Activated naive CD4-positive, alpha-beta T cell treated with anti-CD3 and anti-CD28 coated beads for 36 hours (primary cell): ENCODE measurements at places on chromosomes 13 and 19. TPM values are rescaled to one million over a fixed set of nuclear protein-coding genes. Genes with fewer than 3 reads are reported as not detected.

Gene POU4F1
- total RNA-seq, result not detected

DNA sequence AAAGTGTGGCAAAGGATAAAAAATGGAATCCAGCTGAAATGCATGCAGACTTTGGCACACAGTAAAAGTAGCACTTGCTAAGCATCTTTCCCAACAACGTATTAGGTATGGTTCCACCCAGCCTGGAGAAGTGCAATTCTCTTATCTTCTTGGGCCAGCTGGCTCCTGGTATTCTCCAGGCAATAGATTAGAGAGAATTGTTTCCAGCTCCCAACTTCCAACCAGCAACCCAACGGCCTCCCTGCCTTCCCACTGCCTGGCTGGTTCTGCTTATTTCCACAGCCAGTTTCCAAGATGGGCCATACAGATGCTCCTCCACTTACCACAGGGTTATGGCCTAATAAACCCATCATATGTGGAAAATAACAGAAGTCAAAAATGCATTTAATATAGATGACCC lies 133.4 kb downstream of the OXGR1 start:
- no peak for DNase-seq

- no peak for DNase-seq
These were observed 735.2 kb downstream of the LIG4 start for GRCh38 chr13:107480130-107480529.

Gene ZNF579
- 6.5 TPM for total RNA-seq

GRCh38 chr19:14476673-14477401 lies 1.7 kb upstream of the PTGER1 start:
- DNase-seq, result no peak

Gene CNFN
- not detected for total RNA-seq

DNA sequence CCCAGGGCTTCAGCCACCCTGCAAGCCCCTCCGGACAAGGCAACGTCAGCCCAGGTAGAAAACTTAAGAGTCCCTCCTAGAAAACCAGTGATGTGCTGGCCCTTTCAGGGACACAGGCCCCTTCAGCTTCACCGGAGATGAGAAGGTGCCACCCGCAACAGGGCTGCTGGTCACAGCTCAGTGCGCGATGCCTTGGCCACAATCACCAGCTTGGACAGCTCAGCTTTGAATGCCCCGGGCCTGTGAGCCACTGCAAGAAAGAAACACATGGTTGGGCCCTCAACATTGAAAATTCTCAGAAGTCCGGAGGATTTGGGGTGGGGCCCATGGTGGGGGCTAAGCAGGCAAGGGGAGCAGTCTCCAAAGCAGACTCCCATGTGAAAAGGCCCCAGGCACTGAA lies 12.3 kb downstream of the MYDGF start:
- DNase-seq, result no peak

Gene C19orf33
- not detected for total RNA-seq

Gene ZNF724
- 12.9 TPM for total RNA-seq

Gene MBD3L3
- total RNA-seq, result not detected

- no peak for DNase-seq
These were observed 9.9 kb downstream of the ZNF91 start for GRCh38 chr19:23385404-23385803.

Gene ICAM1
- 12.0 TPM for total RNA-seq

Gene KLK10
- not detected for total RNA-seq

Gene LILRA1
- total RNA-seq, result not detected
